HFFc6 (cell line): ENCODE measurements at places on chromosomes 5 and 9.

DNA sequence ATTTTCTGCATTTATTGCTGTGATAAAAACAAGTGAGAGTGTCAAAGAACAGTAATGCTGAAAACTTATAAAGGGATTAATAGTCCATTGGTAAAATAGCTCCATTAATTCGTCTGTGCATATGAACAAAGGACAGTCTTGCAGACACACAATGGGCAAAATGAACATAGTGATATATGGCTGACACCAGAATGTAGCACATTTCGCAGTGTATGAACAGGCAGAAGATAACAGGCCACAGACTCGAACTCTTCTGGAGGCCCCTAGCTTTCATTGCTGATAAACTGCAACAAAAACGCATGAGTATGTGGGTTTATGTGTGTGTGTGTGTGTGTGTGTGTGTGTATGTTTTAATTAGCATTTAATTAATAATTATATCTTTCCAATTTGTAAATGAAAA is 354.8 kb downstream of the TAF11L14 start:
- DNase-seq, result no peak

GRCh38 chr9:114240647-114241558 is 82.0 kb upstream of the ORM1 start:
- no peak for DNase-seq

- no peak for DNase-seq
These were observed 37.3 kb downstream of the SLIT3 start for GRCh38 chr5:169263591-169263990.

GRCh38 chr5:39657943-39658342 is 233.2 kb upstream of the DAB2 start:
- DNase-seq, result no peak

GRCh38 chr5:15365070-15365469 is 134.9 kb upstream of the FBXL7 start:
- no peak for DNase-seq

DNA sequence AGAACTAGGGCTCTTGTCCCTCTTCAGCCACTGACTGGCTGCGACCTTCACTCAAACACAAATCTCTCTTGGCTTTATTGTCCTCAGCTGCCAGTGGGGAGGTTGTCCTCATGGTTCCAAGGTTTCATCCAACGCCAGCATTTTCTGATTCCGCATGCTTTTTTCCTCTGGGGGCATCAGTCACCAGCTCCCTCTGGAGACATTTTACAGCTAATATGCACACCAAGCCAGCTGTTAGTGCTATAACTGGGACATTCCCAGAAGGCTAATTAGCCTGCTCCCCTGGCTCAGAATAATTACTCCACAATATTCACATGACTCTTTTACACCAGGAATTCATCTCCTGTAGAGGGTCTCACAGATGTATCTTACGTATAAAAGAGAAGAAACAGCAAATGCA is 193.6 kb upstream of the ANKRD55 start:
- no peak for DNase-seq

- DNase-seq, result no peak
These were observed 184.6 kb downstream of the AUH start for GRCh38 chr9:91177081-91177480.

- no peak for DNase-seq
These were observed 4.7 kb downstream of the IFNA8 start for GRCh38 chr9:21413624-21414023.

DNA sequence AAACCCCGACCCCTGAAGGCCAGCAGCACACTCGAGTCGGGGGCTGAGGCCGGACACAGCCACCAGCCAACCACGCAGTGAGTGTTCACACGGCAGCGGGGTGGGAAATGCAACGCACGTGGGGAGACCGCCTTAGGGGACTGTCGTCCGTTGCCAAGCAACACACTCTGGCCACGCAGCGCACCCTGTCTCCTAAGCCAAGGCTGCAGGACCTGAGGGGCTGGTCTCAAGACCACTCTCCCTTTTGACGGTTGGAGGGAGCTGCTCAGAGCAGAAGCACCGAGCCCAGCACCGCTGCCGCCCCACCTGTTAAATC is 7.5 kb downstream of the BRD9 start:
- no peak for DNase-seq

DNA sequence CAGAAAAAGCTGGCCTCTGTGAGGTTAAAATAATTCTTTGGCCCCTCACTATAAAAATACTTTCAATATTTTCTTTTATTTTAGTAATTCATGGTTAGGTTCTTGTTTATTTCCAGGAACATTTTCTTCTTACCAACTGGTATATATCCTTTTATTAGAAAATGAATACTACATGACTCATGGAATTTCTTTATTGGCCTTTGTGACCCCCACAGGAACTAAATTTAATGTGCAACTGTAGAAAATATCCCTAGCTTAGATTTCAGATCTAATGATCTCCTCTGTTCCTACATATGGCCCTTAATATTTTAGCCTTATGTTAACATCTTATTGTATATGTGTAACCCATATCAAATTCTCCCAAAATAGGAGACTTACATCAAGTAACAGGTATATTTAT is 429.9 kb downstream of the NR2F1-AS1 start:
- peak; percentile 37 for DNase-seq

GRCh38 chr5:65076251-65076869 is 307.6 kb downstream of the CWC27 start:
- DNase-seq, result peak; percentile 38

- no peak for DNase-seq
These were observed 457 bp downstream of the UGCG start for GRCh38 chr9:111896942-111897600.

GRCh38 chr5:73160239-73160671 is 12.7 kb upstream of the TMEM174 start:
- no peak for DNase-seq

DNA sequence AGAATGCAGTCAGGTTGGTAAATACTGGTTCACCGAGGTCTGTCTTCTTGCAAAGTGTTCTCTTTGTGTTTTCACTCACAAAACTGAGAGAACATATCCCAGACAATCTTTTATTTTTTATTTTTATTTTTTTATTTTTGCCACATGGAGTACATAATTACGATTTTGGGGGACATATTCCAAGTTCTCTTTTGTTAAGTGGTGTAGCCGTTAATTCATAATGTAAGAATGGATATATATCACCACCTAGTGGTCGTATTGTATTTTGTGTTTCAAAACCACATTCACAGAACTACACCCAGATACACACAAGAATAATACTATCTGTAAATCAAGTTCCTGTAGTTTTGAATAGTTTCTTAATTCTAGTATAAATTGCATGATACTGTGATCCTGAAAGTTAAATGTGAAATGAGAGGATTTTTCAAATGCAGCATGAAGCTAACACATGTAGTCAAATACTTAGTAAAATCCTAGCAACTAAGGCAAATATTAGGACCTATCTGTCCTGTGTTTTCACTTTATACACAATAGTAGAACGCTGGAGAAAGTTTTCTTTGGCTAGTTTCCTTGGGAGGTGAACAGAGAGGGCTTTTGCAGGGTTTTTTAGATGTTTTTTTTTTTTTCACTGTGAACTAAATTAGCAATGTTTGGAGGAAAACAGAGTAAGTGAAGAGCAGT is 92.7 kb downstream of the VCAN start:
- DNase-seq, result peak; percentile 41

- DNase-seq, result no peak
These were observed 22.2 kb upstream of the TMEM161B start for GRCh38 chr5:88290801-88291200.

DNA sequence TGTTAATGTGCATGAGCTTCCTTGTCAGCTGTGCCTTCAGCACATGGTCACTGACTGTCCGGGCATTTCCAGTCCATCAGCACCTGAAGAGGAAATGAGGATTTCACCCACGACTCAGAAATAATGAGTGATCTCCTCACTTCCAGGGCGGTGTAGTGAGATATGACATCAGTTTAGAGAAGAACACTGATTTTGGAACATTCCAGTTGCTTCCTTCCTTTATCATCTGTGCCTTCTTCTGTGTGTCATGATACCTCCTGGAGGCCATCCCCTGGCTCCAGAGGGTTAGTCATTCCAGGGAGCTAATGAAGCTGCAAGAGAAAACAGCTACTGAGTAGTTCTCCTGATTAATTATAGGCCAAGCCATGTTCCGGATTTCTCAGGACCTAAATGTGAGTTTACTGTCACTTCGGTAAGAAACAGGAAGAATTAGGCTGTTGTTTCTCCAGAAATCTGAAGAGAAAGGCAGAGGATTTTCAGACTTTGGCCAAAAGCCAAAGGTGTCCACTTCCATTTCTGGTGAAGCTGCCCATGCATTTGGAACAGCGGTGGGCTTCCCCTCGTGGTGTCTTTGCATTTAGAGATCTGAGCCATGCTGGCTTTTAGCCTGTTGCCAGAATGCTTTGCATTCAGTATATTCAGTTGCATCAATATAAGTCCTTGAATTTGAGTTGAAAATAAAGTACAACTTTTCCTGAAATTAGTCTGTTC is 161.3 kb upstream of the OTULINL start:
- DNase-seq, result peak; percentile 53

GRCh38 chr5:154722936-154723335 is 32.2 kb upstream of the LARP1 start:
- DNase-seq, result no peak
